ENCODE measurements at places on chromosomes 1 and 21. TPM values are rescaled to one million over a fixed set of nuclear protein-coding genes. Genes with fewer than 3 reads are reported as not detected.

DNA sequence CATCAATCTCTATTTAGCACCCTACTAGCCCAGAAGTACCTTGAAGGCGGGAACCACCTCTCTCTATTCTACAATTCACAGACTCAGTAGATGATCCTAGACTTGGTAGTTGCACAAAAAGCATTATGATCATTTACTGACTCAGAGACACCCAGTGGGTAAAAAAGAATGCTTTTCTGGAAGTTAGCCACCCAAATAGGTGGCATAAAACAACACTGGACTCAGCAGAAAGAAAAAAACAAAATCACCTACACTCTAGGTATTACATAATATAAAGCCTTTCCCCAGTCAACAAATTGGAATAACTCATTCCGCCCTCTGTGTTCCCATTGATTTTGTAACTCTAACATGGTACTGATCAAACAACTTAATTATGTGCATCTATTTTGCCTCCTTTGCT, 126.3 kb downstream of the PTPN14 start:
- no peak for DNase-seq
- H3K27ac ChIP-seq, result no peak overlapping the region
- H3K4me1 ChIP-seq, result peaks cover 39% of the 10 kb centered on the region
- H3K4me3 ChIP-seq, result no peak overlapping the region
- H3K36me3 ChIP-seq, result peaks cover 12% of the 10 kb centered on the region

GRCh38 chr1:68301471-68302001, 69.2 kb upstream of the WLS start:
- no peak overlapping the region for H3K4me3 ChIP-seq
- no peaks in the 10 kb centered on the region for H3K27me3 ChIP-seq
- H3K4me1 ChIP-seq, result no peaks in the 10 kb centered on the region
- H3K36me3 ChIP-seq, result no peaks in the 10 kb centered on the region
- no peak for DNase-seq
- H3K27ac ChIP-seq, result no peak overlapping the region

GRCh38 chr1:24849672-24850295, 80.3 kb downstream of the RUNX3 start:
- no peaks in the 10 kb centered on the region for H3K36me3 ChIP-seq
- H3K4me1 ChIP-seq, result peaks cover 15% of the 10 kb centered on the region
- H3K27ac ChIP-seq, result no peak overlapping the region
- peak overlapping the region; percentile 56 for H3K4me3 ChIP-seq

- H3K4me3 ChIP-seq, result no peak within 1 kb of the TSS
- no peak for DNase-seq
- peaks cover 22% of the 10 kb centered on the region for H3K27me3 ChIP-seq
- no peaks in the 10 kb centered on the region for H3K36me3 ChIP-seq
- H3K27ac ChIP-seq, result no peak within 1 kb of the TSS
These were observed at the start of gene CHIT1 for GRCh38 chr1:203229471-203230135. Gene CHIT1 (minus strand): TSS chr1:203229673. CDS start chr1:203229636, 37 bp downstream.

- peaks cover 10% of the 10 kb centered on the region for H3K36me3 ChIP-seq
- no peak overlapping the region for H3K4me3 ChIP-seq
- peaks cover 12% of the 10 kb centered on the region for H3K4me1 ChIP-seq
- peaks cover 16% of the 10 kb centered on the region for H3K27me3 ChIP-seq
- DNase-seq, result no peak
- no peak overlapping the region for H3K27ac ChIP-seq
These were observed 5.1 kb downstream of the KCNJ9 start for GRCh38 chr1:160086456-160086892.

TCHHL1 gene
- total RNA-seq, result not detected

RNU1-1 gene
- total RNA-seq, result 2,189 TPM

FCRL4 gene
- total RNA-seq, result not detected

All from activated CD4-positive, alpha-beta T cell treated with anti-CD3 and anti-CD28 coated beads, Interleukin-2, amount 10 ng/mL, durations not matched to agents 24 days and 14 days (primary cell).